ENCODE measurements at places on chromosomes 1 and 21.

DNA sequence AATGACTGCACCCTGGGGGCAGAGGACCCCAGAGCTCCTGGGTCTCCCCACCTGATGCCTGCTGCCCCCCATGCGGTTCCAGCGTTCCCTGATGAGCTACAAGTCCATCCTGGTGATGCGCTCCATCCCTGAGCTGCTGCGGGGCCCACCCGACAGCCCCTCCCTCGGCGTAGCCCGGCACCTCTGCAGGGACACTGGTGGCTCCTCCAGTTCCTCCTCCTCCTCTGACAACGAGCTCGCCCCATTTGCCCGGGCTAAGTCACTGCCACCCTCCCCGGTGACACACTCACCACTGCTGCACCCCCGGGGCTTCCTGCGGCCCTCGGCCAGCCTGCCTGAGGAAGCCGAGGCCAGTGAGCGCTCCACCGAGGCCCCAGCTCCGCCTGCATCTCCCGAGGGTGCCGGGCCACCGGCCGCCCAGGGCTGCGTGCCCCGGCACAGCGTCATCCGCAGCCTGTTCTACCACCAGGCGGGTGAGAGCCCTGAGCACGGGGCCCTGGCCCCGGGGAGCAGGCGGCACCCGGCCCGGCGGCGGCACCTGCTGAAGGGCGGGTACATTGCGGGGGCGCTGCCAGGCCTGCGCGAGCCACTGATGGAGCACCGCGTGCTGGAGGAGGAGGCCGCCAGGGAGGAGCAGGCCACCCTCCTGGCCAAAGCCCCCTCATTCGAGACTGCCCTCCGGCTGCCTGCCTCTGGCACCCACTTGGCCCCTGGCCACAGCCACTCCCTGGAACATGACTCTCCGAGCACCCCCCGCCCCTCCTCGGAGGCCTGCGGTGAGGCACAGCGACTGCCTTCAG lies 35.5 kb downstream of the TRIM11 start:
- DNase-seq, result no peak

- DNase-seq, result no peak
Measured at GRCh38 chr1:2506007-2506860, 20.2 kb downstream of the PANK4 start.

DNA sequence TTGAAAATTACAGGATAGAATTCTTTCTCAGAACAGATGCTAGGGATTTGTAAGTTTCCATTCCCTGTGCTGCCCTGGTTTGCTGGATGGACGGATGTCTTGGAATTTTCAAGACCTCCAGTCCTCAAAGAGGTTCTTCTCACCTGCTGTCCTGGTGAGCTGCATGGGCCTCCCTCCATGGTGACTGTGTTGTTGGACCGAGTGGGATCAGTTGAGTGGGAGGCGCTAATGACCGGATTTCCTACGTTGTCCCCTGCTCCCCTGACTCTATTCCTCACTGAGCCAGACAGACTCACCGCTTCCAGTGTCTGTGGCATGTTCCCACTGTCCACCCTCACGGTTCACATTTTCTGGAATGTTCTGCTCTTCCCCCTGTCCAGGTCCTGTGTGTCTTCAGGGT lies 229.8 kb downstream of the CAMTA1 start:
- no peak for DNase-seq

GRCh38 chr1:191882870-191883269 lies 275.4 kb upstream of the RGS18 start:
- no peak for DNase-seq

GRCh38 chr1:230064283-230064682 lies 2.8 kb upstream of the GALNT2 start:
- DNase-seq, result no peak

DNA sequence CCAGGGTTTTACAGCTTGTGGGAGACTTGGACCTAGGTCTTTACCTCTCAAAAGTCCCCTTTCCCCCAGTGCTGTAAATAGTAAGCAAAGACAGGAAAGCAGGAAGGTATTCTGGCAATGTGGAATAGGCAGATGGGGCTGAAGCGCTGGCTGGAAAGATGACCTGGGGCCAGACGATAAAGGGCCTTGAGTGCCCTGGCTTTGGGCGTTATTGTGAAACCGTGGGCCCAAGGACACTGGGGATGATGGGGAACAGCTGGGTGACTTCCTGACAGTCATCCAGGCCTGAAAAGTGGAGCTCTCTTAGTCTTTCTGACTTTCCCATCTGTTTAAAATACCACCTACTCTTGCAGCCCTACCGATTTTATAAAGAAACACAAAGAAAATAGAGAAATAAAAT lies 16.3 kb downstream of the URB2 start:
- no peak for DNase-seq

GRCh38 chr1:6591222-6591621 lies 11.4 kb downstream of the ZBTB48 start:
- DNase-seq, result no peak

GRCh38 chr1:31749785-31750735 lies 14.1 kb downstream of the ADGRB2 start:
- no peak for DNase-seq

DNA sequence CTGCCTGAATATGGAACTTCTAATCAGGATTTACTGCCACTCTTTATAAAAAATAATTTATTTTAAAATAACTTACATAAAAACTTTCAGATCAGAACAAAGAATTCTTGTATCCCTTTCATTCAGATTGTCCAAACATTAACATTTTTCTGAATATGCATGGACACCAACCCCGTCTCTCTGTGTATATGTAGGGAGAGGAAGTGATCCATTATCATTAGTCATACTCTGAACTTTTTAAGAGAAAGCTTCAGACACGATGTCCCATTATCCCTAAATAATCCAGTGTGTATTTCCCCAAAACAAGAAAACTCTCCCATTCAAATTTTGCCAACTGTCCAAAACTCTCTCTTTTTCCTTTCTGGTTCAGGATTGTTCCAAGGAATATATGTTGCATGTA lies 122.3 kb upstream of the CXADR start:
- DNase-seq, result no peak

DNA sequence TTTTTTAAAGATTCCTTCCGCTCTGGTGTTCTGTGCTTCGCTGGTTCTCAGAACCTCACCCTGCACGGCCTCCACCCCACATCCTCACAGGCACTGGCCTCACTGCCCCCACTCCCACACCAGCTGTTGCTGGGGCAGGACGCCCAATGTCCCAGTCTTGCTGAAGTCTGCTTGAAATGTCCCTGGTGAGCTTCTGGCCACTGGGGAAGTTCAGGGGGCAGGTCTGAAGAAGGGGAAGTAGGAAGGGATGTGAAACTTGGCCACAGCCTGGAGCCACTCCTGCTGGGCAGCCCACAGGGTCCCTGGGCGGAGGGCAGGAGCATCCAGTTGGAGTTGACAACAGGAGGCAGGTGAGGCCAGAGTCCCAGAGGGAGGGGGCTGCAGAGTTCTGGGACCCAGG lies at the start of gene C1QA:
C1QA (plus strand) TSS at position 276 of the 400 bp plus-strand sequence. CDS start 989 bp downstream, outside the sequence.
- no peak for DNase-seq

DNA sequence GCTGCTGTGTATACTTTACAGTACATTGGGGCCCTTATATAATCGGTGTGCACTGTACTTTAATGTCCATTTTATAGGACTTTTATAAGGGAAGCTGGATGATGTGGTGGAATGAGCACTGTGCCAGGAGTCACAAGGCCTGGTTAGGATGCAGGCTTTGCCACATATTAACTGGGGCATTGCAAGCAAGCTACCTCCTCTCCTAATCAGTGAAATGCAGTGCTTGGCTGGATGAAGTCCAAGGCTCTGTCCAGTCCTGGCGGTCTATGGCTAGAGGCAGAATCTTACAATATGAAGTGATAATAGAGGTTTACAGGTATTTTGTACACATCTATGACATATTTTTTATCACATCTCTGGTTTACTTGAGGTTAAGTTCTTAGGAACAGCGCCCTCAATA lies 1.7 kb upstream of the PKP1 start:
- no peak for DNase-seq

- DNase-seq, result no peak
Measured at GRCh38 chr1:117069220-117069844, 9.2 kb downstream of the TTF2 start.

- no peak for DNase-seq
Measured at GRCh38 chr1:155195201-155196102, 12.2 kb downstream of the THBS3 start.

GRCh38 chr1:29969576-29969975 lies 733.3 kb downstream of the PTPRU start:
- DNase-seq, result no peak

- DNase-seq, result peak; percentile 83
Measured at GRCh38 chr1:224565186-224565585, 50.9 kb upstream of the CNIH3 start.

- DNase-seq, result no peak
Measured at GRCh38 chr1:216310776-216311175, 112.5 kb downstream of the USH2A start.

DNA sequence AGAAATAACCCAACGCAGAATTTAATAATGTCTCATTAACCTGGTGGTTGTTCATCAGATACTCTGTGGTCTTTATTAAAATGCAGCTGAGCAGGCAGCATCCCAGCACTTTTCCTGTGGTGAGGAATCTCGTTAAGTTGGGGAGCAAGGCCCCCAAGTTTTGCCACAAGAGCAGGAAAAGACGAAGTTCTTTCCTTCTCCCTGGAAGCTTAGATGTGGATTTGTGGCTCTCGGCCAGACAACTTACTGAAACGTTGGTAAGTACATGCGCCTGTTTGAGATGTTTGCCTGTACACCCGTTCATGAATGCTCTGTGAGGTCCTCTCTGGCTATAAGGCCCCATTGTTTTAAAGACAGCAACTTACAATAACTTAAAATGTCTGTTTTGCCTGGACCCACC lies 34.3 kb upstream of the PDE9A start:
- DNase-seq, result no peak

DNA sequence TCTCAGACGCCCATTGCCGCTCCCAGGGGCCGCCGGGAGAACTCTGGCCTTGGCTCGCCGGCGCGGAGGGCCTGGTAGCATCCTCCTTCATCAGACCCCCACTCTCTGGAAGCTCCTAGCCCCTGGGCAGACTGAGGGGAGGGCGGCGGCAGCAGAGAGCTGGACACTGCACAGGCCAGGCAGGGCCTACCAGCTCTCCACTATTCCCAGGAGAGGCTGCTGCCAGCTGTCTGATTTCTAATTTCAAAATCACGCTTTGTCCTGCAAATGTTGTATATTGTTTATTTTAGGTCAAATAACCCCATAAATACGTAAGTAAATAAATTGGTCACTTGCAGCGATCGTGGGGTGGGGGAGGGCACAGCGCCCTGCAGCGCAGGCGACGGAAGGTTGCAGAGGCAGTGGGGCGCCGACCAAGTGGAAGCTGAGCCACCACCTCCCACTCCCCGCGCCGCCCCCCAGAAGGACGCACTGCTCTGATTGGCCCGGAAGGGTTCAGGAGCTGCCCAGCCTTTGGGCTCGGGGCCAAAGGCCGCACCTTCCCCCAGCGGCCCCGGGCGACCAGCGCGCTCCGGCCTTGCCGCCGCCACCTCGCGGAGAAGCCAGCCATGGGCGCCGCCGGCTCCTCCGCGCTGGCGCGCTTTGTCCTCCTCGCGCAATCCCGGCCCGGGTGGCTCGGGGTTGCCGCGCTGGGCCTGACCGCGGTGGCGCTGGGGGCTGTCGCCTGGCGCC lies at the start of gene MTARC1:
MTARC1 (plus strand) TSS at position 577 of the 732 bp plus-strand sequence; CDS start at position 609, 32 bp downstream.
- DNase-seq, result no peak

Measured in Panc1 (cell line).